ENCODE measurements at places on chromosomes 3 and 15. TPM values are rescaled to one million over a fixed set of nuclear protein-coding genes. Genes with fewer than 3 reads are reported as not detected.

KNG1 gene
- 8.7 TPM for total RNA-seq

WDR93 gene
- total RNA-seq = 2.5 TPM

GNAT1 gene
- not detected for total RNA-seq

NOX5 gene
- 0.60 TPM for total RNA-seq

ANKRD34C gene
- total RNA-seq = not detected

GADL1 gene
- 0.22 TPM for total RNA-seq

CISH gene
- total RNA-seq = 30.8 TPM

CCDC66 gene
- total RNA-seq = 31.3 TPM

NAALADL2 gene
- total RNA-seq = 20.2 TPM

CCR2 gene
- total RNA-seq = 8.1 TPM

GOLGA6L7 gene
- total RNA-seq = not detected

CHRM5 gene
- 0.06 TPM for total RNA-seq

KBTBD13 gene
- total RNA-seq = 0.06 TPM

GHSR gene
- not detected for total RNA-seq

ASB14 gene
- total RNA-seq = not detected

GATA2 gene
- 31.4 TPM for total RNA-seq

ADGRG7 gene
- not detected for total RNA-seq

LIPH gene
- total RNA-seq = 14.7 TPM

PLA2G4B gene
- total RNA-seq = 8.3 TPM

LRRC3B gene
- 0.19 TPM for total RNA-seq

BCHE gene
- total RNA-seq = 1.4 TPM

FAM81A gene
- 10.4 TPM for total RNA-seq

SLCO3A1 gene
- total RNA-seq = 59.4 TPM

SCG5 gene
- 1.3 TPM for total RNA-seq

CNTN4 gene
- 13.4 TPM for total RNA-seq

DNAJA4 gene
- total RNA-seq = 31.1 TPM

PLA2G4D gene
- not detected for total RNA-seq

ANXA2 gene
- 867 TPM for total RNA-seq

A4GNT gene
- not detected for total RNA-seq

CASR gene
- total RNA-seq = 72.8 TPM

MUC4 gene
- total RNA-seq = 0.19 TPM

GOLGA6A gene
- 0.06 TPM for total RNA-seq

KIF15 gene
- 0.72 TPM for total RNA-seq

MLH1 gene
- total RNA-seq = 29.2 TPM

GPR15 gene
- not detected for total RNA-seq

EFL1 gene
- total RNA-seq = 16.6 TPM

ERICH6 gene
- 0.19 TPM for total RNA-seq

SLC30A4 gene
- 7.4 TPM for total RNA-seq

SLC22A14 gene
- total RNA-seq = 0.19 TPM

ZNF80 gene
- total RNA-seq = 0.28 TPM

XCR1 gene
- 1.4 TPM for total RNA-seq

SH3GL3 gene
- total RNA-seq = 0.47 TPM

GOLGA8S gene
- total RNA-seq = 0.60 TPM

SNRPN gene
- 134 TPM for total RNA-seq

GPR156 gene
- total RNA-seq = 0.50 TPM

ROBO2 gene
- 1.3 TPM for total RNA-seq

HHATL gene
- total RNA-seq = not detected

GUCA1C gene
- not detected for total RNA-seq

PLCB2 gene
- total RNA-seq = 37.2 TPM
